ENCODE measurements at places on chromosomes 6 and 20.

- DNase-seq: no peak
Observed at GRCh38 chr6:1598886-1599285, 10.8 kb upstream of the FOXC1 start.

- peak; percentile 94 for DNase-seq
Observed at GRCh38 chr20:34222208-34222607, 19.0 kb upstream of the ASIP start.

GRCh38 chr6:43771858-43772680, 2.1 kb downstream of the VEGFA start:
- DNase-seq: peak; percentile 52

DNA sequence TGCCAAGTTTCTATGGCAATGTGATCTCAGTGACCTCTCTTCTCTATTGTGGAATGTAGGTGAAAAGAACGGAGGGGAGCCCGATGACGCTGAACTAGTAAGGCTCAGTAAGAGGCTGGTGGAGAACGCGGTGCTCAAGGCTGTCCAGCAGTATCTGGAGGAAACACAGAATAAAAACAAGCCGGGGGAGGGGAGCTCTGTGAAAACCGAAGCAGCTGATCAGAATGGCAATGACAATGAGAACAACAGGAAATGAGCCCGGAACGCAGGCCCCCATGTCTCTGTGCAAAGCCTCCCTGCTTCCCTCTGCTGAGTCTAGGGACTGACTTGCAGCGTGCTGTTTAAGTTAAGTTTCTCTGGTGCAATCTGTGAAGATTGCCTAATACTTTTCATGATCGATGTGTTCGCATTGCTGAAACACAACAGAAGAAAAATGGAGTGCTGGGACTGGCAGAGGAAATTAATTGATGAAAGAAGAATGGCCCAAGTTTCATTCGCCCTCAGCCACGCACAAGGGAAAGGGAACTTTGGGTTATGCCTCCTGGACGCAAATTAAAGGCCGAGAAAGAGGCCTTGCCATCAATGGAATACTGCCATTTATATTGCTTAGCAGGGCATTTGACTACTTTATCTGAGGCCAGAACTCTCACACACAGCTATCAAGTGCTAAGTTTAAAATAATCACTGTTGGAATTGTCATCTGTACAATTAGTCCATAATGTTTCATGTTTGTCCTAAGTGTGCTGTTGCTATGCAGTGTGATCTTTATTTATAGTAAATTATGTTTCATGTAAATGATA, 146.4 kb downstream of the AKAP7 start:
- no peak for DNase-seq

DNA sequence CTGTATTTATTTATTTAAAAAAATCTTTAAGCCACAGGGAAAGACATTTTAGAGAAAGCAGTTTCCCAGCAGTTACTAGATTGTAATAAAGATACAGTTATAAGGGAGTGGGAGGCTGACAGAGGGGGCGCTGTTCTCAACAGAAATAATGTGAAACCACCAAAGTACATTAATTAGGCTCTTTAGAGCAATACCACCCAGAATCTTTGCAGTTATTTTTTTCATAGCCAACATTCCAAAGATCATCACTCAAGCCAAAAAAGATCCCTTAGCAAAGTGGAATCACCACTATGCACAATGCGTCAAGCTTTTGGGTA, 331.3 kb upstream of the DEFB112 start:
- DNase-seq: no peak

- DNase-seq: peak; percentile 24
Observed at GRCh38 chr6:118704915-118705314, 53.5 kb upstream of the CEP85L start.

GRCh38 chr20:1214838-1215261, 11.0 kb upstream of the RAD21L1 start:
- no peak for DNase-seq

DNA sequence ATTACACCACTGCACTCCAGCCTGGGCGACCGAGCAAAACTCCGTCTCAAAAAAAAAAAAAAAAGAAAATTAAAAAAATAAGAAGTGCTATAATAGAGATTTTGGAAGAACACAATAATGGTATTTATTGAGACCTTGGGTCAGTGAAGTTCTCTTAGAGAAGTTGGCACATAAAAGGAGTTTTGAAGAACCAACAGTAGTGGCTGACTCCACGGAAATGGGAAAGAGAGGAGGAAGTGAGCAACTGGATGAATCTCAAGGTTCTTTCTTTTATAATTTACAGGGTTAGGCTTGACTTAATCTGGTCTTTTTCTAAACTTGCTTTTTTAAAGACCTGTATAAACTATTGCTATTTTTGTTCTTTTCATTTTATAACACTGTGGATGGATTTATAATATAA, 52.8 kb downstream of the TOMM6 start:
- no peak for DNase-seq

DNA sequence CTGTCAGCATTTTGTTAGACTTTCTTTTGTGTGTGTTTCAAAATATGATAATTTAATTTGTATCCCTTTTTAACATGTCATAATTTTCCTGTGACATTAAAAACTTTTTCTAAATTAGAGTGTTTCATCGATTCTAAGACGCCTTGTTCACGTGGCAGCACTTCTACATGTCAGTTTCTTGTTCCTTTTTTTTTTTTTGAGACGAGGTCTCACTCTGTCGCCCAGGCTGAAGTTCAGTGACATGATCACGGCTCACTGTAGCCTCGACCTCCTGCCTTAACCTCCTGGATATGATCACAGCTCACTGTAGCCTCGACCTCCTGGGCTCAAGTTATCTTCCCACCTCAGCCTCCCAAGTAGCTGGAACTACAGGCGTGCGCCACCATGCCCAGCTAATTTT, 27.6 kb upstream of the ADRM1 start:
- DNase-seq: no peak

DNA sequence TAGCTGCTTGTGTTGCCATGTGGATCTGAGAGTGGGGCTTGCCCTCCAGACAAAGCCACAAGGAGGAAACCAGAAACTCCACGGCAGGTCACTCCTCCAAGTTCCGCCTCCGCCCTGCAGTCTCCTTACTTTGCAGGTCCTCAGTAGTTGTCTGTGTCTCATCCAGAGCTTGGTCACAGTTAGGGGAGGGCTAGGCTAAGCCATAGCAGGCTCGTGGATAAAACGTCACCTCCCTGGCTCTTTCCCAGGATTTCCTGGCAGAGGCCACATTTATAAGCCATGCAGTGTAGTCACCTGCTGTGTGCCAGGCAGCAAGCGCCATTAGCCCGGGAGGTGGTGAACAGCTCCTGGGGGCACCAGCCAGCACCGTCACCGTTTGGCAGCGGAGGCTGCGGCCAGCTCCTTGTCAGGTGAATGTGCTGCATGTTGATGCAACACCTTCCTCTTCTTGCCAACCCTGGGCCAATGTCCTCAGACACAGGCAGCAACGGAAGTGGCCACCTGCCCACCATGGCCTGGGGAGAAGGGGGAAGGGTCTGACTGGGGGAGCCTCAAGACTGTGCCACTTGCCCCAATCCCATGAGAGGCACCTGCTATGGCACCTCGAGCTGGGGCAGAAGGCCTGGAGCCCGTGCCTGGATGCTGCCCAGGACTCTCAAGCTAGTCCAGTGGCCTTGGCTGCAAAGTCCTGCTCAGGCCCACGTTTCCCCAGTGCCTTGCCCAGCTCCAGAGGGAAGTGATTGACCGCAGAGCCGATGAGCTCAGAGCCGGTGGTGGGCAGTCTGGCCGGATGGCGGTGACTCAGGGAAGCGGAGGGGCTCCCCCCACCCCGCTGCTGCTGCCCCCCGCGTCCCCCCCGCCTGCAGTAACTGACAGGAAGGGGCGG, 39.0 kb upstream of the SLCO4A1 start:
- DNase-seq: no peak

Measured in fibroblast of skin of back (primary cell).